ENCODE measurements at places on chromosomes 16 and 17. TPM values are rescaled to one million over a fixed set of nuclear protein-coding genes. Genes with fewer than 3 reads are reported as not detected.

GRCh38 chr16:27174798-27175197, 28.5 kb upstream of the KDM8 start:
- no peak for DNase-seq

GRCh38 chr17:39735882-39736281, 1.9 kb upstream of the GRB7 start:
- no peak for DNase-seq

- no peak for DNase-seq
Measured at GRCh38 chr17:19386051-19386929, 700 bp downstream of the MFAP4 start.

- no peak for DNase-seq
Measured at GRCh38 chr17:41352597-41353366, 2.2 kb upstream of the KRT33A start.

DNA sequence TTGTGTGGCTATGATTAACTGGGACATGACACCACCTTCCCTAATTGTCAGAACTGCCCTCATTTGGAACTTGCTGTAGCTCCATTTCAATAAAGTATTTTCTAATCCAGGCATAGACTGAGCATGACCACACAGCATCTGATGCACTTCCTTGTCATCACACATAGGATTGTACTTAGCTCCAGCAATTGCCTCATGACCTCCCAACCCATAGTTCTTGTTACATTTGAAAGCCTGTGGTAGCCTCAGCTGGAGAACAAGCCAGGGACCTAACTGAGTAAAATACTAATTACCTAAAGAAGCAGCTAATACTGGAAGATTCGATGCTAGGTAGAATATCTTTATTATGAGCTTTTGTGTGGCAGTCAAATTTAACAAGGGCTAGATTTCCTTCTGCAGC, 187.3 kb upstream of the KIF2B start:
- no peak for DNase-seq

- no peak for DNase-seq
Measured at GRCh38 chr17:10162096-10162495, 36.3 kb downstream of the GAS7 start.

GRCh38 chr16:11009027-11009755, 64.8 kb downstream of the CLEC16A start:
- DNase-seq: no peak

C17orf107 gene
- 6.0 TPM for total RNA-seq

HSD11B2 gene
- 7.5 TPM for total RNA-seq

Data from skin of body (tissue), 3 donors.